ENCODE measurements at places on chromosomes 2 and 18.

GRCh38 chr2:172200495-172201085 lies 97.9 kb upstream of the DLX2 start:
- peak; percentile 72 for DNase-seq

DNA sequence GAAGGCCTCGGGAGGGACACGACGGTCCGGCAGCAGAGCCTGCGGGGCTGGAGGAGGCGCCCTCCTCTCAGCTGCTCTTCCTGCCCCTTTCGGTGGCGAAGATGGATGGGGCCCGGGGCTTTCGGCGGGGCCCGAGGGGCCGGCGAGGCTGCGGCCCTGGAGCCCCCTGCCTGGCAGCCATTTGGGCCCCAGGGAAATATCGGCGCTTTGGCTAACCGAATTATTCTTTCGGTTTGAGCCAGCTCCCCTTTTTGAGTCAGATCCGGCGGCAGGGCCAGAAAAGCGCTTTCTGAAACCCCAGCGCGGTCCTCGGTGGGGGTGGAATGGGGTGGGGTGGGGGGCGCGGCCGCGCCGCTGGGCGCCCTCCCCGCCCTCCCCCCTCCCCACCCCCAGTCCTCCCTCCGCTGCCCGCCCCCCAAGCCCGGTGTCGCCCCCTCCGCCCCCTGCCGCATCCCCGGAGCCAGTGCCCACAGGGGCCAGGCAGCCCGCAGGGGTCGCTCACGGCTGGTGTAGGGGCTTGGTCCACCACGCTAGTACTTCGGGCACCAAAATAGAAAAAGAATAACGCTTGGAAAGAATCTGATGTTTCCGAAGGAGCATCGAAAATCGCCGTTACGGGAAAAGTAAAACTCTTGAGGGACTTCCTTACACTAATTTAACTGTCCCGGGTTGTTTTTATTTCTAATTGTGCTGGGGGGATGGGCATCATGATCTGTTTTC lies 9.1 kb upstream of the ARID5A start:
- DNase-seq: no peak

- no peak for DNase-seq
These were observed 45.1 kb upstream of the CD226 start for GRCh38 chr18:69992776-69993175.

DNA sequence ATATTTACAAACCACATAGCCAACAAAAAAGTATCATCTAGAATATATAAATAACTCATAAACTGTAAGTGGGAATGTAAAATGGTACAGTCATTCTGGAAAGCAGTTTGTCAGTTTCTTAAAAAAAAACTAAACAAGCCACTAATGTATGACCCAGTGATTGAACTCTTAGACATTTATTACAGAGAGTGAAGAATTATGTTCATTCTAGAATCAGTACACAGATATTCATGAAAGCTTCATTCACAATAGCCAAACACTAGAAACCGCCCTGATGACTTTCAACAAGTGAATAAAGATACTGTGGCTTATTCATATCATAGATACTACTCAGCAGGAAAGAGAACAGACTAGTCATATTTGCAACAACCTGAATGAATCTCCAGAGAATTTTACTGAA lies 1541.5 kb downstream of the LRP1B start:
- no peak for DNase-seq

DNA sequence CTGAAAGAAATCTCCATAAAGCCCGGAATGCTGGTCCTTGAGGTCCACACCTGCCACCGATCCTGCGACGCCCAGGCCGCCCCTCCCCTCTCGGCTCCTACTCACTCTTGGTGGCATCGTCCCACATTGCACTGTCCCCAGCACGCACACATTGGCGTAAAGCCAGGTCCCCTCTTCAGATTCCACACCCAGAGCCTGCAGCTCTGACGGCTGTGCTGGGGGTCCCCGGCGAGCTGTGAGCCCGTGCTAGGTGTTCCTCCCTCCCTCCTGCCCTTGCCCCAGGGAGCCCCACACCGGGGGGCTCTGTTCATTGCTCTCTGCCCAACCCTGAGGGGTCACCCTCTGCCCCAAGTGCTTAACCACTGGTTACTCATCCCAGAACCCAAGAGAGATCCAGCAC lies 8.5 kb downstream of the TPO start:
- DNase-seq: no peak

GRCh38 chr2:111678161-111678560 lies 205.8 kb downstream of the ANAPC1 start:
- no peak for DNase-seq

DNA sequence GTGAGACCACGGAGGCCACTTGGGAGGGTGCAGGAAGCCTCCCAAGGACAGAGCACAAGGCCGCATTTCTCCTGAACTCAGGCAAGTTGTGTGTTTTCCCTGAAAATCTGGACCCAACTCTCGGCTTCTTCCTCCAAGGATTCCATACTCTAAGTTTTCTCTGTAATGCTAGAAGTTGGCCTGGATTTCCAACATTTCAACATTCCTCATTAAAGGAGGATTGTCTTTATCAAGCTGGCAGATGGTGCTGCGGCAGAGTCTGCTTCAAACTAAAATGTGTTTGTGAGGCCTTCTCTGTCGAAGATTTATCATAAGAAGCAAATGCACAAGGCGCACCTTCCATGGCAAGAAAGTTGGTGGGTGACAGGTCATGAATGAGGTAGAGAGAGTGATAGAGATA lies 94.4 kb upstream of the SATB2 start:
- DNase-seq: peak; percentile 49

- DNase-seq: no peak
These were observed 155.4 kb upstream of the ACAA2 start for GRCh38 chr18:49968644-49969309.

- DNase-seq: no peak
These were observed 44.5 kb downstream of the DOCK10 start for GRCh38 chr2:224997802-224998201.
